ENCODE measurements at places on chromosomes 7 and 10.
A peak's percentile ranks its signal among the peaks of the same experiment; 100 is the strongest.

DNA sequence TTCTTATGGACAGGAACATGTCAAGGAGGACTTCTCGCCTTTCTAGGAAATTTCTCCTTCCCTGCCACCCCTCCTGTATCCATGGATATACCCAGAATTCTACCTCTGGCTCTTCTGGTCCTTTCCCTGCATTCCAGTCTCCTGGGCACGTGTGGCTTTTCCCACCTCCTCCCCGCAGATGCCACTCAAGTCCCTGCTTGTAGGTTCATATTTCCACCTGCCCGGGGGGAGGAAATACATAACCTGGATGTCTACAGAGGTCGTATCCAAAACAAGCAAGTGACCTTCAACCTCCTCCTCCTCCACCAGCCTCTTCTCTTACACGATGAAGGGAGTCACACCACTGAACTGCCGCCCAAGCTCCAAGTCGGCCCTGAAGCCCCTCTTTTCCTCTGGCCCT, 20.7 kb downstream of the FGFR2 start:
- DNase-seq: no peak

GRCh38 chr7:18671176-18671575, 175.6 kb downstream of the HDAC9 start:
- DNase-seq: no peak

- no peak for DNase-seq
Measured at GRCh38 chr10:104577163-104577562, 63.9 kb upstream of the SORCS3 start.

DNA sequence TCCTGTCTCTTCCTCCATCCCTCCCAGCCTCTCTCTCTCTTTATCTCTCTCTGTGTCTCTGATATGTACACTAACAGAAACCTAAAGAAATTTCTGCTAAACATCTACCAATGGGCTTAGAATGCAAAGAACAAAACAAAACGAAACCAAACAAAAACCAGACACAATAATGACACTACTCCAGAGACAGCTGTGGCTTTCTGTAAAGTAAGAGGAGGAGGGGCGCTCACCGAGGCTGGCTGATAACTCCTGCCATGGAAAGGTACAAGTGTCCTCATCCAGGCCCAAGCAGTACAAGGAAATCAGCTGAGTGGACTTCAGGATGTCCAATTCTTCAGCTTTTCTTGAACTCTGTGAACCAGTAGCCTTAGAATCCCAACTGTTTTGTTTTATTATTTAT, 70.4 kb upstream of the FZD8 start:
- no peak for DNase-seq

- DNase-seq: peak; percentile 92
Measured at GRCh38 chr7:12583176-12583575, 12.7 kb downstream of the SCIN start.

DNA sequence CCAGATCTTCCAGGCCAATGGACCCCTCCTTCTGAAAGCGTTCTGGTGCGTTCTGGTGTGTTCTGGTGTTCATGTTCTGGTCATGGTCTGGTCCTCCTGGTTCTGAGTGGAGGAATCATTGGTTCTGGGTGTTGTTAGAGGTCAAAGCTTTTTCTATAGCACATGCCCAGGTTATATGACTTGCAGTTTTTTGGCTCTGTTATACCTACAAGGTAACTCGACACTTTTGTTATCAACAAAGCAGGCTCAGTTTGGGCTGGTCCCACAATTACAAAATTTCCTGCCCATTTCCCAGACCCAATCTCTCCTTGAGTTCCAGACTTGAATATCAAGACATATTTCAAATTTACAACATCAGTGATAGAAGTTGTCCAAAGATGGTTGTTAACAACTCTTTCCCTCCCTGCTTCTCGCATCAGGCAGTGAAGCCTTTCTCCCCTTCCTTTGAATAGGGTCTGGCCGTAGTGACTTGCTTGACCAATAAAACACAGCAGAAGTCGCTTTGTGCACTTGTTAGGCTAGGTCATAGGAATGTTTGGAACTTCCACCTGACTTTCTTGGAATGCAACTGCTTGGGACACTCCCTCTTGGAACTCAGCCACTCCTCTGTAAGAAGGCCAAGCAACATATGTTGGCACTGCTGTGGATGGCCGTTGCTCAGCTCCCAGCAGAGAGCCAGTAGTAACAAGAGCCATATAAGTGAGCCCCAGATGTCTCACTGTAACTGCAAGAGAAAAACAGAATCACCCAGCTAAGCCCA, 83.1 kb upstream of the STEAP1B start:
- DNase-seq: no peak

DNA sequence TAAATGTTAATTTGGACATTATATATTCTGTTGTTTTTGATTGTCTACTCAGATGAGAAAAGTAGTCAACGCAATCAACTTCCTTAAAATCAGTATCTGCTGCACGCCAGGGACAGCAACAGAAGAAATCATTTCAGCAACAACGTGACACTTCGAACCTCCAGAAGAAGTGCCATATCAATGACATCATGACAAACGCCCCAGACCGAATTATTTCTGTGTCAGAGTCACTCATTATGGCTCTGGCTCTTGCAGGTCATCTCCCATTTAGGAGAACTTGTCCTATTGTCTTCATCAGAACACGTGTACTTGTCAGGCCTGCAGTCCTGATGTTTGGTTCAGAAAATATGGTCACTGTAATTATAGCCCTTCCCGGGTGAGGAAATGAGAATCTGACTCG, 276.3 kb downstream of the ADARB2 start:
- DNase-seq: peak; percentile 2

DNA sequence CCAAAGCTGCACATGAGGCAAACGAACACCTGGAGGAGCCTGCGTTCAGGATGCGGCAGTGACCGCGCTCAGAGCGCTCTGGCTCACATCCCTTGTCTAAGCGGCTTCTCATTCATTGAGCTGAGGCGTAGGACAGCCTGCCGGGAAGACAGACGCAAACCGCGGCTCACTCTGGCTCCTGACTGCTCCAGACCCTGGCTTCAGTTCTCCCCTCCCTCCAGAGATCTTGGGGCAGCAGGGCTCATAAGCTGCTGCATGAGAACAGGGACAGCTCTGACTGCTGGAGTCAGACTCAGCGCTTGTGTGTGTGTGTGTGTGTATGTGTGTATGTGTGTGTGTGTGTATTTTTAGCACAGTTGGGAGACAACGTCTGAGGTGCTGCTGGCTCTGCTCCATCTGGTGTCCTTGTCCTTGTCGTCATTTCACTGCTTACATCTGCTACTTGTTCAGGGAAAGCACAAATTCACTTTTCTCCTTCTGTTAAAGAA, 15.8 kb upstream of the LYZL2 start:
- no peak for DNase-seq

GRCh38 chr7:139648941-139649425, 125.5 kb downstream of the CLEC2L start:
- DNase-seq: peak; percentile 86

DNA sequence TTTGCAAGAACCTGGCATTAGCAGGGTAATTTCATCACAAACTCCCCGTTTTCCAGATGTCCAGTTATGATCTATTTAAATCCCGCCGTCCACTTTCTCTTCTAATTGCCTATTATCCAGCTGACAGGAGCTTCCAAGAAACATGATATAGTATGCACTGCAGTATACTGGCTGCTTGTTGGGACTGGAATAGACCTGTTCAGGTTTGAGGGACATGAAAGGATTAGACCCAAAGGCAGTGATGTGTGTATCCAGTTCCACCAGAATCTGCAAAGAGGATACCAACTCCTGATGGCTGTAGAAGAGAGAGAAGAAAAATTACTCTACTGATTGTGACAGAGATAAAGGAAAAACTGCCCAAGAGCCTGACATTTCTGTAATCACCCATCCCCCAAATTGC, 8.9 kb downstream of the MSS51 start:
- no peak for DNase-seq

- no peak for DNase-seq
Measured at GRCh38 chr7:69652947-69653701, 54.8 kb downstream of the AUTS2 start.

- no peak for DNase-seq
Measured at GRCh38 chr10:28668363-28669226, 8.7 kb upstream of the BAMBI start.

DNA sequence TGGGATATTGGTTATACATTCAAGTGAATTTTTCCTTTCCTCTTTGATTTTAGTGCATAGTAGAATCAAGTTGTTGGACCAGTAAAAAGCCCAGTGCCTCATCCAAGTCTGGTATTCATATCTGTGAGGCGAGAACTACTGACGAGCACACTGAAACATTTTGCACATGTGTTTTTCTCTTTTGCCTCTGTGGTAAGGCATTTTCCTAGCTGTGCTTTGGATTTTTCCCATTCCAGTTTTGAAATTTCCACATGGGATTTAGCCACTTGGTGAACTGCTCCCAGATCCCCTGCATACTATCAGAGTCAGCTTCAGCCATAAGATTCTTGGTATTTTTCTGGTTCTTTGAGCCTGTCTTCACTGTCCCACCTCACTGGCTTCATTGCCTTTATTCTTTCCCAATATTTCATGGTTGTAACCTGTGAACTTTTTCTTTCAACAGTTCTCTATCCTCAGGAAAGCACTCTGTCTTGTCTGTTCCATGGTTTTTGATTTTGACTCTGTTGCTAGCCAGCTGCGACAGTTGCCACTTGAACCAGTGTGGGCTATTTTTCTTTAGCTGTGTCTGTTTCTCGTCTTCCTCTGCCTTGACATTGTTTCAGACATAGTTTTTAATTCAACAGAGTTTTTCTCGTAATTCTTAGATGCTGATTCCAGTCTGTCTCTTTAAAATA, 239.0 kb downstream of the REEP3 start:
- no peak for DNase-seq

GRCh38 chr10:37992083-37992482, 15.6 kb upstream of the ZNF25 start:
- DNase-seq: peak; percentile 9

DNA sequence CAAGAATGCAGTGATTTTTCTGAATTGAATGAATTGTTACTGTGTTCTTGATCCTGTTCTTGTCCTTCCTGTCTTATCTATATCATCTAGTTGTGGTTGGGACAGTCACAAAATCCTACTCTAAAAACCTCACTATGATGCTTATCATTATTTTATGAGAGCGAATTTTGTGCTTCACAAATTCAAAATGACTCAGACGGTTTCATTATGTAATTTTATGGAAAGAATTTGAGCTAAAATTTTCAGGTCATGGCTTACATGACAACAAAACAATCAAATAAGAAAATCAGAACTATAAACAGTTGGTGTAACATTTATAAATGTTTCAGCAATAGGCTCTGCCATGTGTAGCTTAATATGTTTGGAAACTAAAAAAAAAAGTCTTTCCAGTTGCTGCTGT, 6.9 kb downstream of the PRKAR2B start:
- no peak for DNase-seq

DNA sequence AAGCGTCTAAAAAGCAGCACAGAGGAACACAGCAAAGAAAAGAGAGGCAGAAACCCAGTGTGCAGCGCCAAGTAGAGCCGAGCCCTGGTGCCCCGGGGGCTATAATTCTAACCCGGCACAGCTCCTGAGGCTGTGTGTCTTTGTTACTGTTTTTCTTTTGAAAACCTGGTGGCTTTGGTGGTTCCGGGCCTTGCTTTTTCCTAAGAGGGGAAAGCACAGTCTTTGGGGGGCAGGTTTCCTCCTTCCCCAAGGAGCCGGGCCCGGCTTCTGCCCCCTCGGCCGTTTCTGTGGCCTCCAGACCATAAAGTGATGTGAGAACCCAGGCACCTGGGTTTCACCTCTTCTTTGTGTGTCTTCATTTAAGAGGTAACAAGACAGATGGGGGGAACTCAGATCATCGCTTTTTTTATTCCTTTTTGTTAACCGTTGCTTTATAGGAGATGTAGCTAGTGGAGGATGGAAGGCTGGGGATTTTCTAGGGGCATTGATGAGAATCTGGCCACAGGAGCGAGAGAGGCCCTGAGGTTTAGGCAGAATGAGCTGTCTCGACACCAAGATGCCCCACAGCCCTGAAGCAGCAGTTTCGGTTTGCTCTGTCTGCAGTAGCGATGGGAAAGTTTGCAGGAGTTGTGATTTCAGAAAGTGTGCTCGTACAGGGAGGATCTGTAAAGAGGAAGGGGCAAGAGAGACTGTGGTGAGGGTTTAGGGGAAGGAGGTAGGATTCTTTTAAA, 367.8 kb upstream of the GALNT17 start:
- no peak for DNase-seq

- DNase-seq: no peak
Measured at GRCh38 chr7:73573276-73573675, 5.1 kb downstream of the TBL2 start.

DNA sequence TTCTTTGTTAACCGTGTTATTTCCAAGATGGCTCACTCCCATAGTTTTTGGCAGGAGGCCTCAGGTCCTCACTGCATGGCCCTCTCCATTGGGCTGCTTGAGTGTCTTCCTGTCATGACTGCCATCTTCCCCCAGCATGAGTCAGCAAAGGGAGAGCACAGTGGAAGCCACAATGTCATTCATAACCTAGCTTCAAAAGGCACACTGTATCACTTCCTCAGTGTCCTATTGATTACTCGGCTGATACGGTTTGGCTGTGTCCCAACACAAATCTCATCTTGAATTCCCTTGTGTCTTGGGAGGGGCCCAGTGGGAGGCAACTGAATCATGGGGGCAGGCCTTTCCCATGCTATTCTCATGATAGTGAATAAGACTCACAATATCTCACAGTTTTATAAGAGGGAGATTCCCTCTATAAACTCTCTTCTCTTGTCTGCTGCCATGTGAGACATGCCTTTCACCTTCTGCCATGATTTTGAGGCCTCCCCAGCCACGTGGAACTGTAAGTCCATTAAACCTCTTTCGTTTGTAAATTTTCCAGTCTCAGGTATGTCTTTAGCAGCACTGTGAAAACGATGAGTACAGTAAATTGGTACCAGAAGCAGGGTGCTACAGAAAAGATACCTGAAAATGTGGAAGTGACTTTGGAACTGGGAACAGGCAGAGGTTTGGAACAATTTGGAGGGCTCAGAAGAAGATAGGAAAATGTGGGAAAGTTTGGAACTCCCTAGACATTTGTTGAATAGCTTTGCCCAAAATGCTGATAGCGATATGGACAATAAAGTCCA, 106.5 kb downstream of the PRLHR start:
- no peak for DNase-seq

- DNase-seq: no peak
Measured at GRCh38 chr10:19572056-19572455, 244.2 kb upstream of the PLXDC2 start.

DNA sequence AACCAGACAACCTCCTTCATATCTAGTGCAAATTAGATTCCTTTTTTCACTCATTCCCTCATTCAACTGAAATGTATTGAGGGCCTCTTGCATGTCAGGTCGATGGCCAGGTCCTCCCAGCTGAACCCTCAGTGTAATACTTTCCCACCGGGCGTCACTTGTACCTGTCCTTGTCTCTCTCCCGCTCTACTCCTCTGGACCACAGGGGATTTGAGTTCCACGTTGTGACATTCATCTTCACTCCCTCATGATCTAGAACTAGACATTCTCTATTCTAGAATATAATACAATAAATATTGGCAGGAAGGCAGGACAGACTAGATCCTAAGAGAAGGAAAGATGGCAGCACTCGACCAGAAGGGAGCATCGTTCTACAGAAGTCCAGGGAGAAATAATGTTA, 83.9 kb downstream of the WNT2 start:
- DNase-seq: no peak

- DNase-seq: no peak
Measured at GRCh38 chr7:156979711-156980110, 30.2 kb downstream of the NOM1 start.

All from inflammatory macrophage (primary cell).